Stimulated activated CD8-positive, alpha-beta memory T cell treated with anti-CD3 and anti-CD28 coated beads, Interleukin-12 subunit alpha, Interleukin-12 subunit beta, amount 100 ng/mL, for 1 hour (primary cell): ENCODE measurements at places on chromosomes 5 and 9.

- no peak for DNase-seq
Observed at GRCh38 chr5:151739939-151740335, 18.5 kb downstream of the ATOX1 start.

- no peak for DNase-seq
Observed at GRCh38 chr5:10201223-10201868, 48.3 kb downstream of the ATPSCKMT start.

GRCh38 chr5:100017520-100018262 is 517.5 kb upstream of the FAM174A start:
- DNase-seq, result no peak

GRCh38 chr9:120696551-120697230 is 17.6 kb downstream of the MEGF9 start:
- DNase-seq, result no peak

- no peak for DNase-seq
Observed at GRCh38 chr5:169574134-169574646, 9.4 kb upstream of the SPDL1 start.

DNA sequence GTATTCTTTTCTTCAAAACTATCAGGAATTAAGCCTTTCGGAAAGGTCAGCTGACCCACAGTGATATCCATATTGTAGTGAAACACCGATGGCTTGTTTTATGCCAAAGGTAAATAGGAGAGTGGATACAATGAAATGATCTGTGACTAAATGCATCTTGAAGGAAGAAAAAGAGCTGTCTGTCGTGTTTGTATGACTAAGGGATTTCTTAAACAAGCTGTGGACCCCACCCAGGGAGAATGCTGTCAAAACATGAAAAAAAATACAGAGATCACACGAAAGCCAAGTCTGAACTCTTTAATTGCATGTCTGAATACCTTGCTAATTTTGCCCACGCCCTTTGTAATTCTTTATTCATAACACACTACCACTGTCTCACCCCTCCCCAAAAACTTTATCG is 286.4 kb upstream of the WWC1 start:
- no peak for DNase-seq

DNA sequence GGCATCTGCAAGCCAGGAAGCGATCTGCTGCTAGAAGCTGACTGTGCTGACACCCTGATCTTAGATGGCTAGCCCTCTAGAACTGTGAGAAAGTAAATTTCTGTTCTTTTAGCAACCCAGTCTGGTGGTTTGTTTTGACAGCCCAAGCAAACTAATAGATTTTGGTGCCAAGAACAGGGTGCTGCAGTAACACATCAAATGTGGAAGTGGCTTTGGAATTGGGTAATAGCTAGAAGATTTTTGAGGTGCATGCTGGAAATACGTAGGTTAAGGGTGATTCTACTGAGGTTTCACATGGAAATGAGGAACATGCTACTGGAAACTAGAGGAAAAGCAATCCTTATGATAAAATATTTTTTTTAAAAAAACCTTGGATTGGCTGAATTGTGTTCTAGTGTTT is 153.5 kb upstream of the SH3GL2 start:
- DNase-seq, result no peak

GRCh38 chr9:99822109-99822805 is 572 bp downstream of the NR4A3 start:
- DNase-seq, result no peak

DNA sequence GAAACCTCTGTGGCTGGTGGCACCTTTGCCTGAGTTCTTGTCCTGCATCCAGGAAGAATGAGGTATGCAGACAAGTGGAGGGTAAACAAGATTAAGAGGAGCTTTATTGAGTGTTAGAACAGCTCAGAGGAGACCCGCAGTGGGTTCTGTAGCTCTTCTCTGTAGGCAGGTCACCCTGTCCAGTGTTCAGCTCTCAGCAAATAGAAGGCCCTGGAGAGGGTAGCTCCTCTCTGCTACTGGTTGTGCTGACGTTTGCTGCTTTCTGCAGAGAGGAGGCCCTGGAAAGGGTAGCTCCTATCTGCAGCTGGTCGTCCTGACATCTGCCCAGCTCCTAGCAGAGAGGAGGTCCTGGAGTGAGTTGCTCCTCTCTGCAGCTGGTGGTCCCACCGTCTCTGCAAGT is 96.8 kb upstream of the CCDC112 start:
- no peak for DNase-seq

- DNase-seq, result no peak
Observed at GRCh38 chr5:63931836-63932235, 30.4 kb downstream of the HTR1A start.

DNA sequence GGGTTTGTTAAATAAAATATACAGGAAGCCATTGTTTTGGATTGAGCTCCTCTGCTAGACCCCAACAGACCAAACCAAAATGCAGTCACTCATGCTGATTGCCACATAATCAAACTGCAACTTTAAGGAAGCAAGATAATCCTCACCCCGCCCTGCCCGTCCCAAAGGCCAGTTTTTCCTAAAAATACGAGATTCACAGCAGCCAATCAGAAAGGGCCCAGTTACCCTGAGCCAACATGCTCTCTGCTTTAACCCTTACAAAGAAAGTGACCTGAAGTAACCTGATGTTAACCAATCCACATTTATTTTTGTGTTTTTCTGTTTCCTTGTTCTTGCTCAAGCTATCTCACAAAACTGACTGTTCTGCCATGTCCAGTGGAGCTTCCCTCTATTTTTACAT is 21.5 kb upstream of the RNF20 start:
- DNase-seq, result no peak

DNA sequence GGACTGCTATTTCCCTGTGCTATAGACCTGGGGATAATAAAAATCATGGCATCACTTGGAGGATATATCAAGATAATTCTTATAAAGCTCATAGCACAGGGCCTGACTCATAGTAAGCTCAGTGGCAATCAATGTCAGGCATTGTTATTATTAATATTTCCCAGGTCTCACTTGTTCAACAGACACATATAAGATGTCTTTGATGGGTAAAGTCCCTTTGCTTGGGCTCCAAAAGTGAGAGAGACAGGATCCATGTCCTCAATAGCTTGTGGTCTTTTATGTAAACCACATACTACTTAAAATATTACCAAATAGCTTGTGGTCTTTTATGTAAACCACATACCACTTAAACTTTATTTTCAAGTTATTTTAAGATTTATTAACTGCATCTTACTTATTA is 11.2 kb downstream of the SH3RF2 start:
- DNase-seq, result no peak

DNA sequence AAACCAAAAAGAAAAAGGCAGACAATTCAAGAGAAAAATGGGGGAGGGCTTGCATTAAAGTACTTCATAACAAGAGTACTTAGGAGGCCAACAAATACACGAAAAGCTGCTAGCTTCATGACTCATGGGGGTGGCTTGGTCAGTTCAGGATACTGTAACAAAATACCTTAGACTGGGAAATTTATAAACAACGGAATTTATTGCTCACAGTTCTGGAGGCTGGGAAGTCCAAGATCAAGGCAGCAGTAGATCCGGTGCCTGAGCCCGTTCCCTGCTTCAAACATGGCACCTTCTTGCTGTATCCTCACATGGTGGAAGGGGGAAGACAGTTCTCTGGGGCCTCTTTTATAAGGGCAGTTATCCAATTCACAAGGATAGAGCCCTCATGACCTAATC is 111.4 kb downstream of the C9orf50 start:
- DNase-seq, result no peak

DNA sequence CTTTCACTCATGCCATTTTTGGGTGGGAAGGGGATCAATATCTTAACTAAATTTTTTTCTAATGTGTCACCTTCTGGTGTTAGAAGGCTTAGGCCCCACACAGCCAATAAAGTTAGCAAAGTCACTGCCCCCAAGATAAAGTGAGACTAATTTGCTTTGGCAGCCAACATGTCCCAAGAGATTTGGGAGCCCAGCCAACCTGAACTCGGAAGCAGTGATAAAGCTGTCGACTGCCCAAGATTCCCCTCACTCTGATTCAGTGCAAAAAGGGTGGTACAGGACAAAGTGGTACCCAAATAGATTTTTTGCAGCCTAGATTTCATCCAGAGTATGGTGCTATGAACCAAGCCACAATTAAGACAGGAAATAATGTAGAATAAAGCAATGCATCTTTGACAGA is 572.5 kb upstream of the ARRDC3 start:
- no peak for DNase-seq

DNA sequence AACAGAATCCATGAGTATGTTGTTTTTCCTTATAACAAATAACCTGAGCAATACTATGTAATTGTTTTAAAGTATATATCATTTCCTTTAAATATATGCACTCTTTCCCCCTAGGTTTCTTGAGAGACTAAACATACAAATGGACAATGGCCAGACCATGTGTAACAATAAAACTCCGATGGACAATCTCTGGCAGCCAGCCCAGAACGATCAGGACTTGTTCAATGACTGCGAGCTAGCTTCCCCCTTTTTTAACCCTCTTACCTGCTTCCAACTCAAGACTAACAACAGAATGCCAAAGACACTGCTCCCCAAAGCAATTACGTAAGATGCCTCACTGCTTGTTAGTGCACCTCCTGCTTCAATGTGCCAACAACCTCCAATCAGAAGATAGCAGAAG is 94.9 kb downstream of the HTR4 start:
- no peak for DNase-seq

DNA sequence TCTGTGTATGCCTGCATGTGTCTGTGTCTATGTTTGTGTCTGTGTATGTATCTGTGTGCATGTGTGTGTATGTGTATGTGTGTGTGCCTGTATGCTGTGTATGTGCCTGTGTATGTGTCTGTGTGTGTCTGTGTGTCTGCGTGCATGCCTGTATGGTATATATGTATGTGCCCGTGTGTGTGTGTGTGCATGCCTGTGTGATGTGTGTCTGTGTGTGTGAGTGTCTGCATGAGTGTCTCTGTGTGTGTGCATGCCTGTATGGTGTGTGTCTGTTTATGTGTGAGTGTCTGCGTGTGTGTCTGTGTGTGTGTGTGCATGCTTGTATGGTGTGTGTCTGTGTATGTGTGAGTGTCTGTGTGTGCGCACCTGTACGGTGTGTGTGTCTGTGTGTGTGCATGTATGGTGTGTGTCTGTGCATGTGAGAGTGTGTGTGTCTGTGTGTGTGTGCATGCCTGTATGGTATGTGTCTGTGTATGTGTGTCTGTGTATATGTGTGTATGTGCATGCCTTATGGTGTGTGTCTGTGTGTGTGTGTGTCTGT is 137.1 kb upstream of the IRX2 start:
- no peak for DNase-seq

DNA sequence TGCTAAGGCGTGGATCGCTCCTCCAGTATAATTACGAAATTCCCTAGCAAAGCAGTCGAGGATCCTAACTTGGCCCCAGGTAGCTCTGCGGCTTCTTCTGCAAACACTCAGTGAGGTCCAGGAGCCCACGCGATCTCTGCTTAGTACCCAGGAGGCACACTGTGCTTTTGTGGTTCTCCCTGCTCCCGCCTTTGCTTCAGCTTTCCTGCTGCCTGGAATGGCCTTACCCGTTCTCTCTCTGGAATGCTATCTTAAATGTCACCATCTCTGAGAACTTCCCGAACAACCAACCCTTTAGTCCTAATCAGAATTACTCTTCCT is 639 bp downstream of the INVS start:
- DNase-seq, result no peak

DNA sequence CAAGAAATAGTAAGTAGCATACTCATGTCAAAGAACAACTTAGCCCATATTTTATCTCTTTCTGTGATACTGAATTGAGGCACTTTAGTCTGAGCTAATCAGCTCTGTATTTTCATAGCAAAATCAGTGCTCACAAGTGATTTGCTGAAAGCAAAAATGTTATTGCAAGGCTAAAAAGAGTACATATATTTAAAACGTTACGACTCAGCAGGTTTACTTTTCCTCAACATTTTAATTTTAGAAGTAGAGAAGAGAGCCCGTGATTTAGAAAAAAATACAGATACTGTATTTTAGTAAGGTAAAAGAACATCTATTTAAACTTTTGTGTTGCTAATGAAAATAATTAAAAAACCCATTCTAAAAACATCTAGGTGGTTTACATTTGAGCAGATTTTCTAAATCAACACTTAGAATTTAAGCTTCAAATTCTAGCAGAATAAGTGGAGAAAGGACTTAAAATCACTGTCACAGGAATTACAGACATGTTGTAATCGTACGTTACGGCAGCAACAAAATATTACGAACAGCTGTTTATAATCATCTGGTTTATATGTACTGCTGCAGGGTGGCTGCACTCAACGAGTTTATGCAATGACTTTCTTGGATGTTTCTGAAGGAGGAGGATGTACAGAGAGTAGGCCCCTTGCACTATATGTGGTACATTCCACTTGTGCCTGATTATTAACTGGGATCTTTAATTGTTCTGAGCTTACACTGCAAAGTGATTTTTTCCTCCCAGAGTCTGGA is 20.1 kb downstream of the SREK1 start:
- DNase-seq, result no peak

- no peak for DNase-seq
Observed at GRCh38 chr9:134408939-134409737, 82.9 kb downstream of the RXRA start.

DNA sequence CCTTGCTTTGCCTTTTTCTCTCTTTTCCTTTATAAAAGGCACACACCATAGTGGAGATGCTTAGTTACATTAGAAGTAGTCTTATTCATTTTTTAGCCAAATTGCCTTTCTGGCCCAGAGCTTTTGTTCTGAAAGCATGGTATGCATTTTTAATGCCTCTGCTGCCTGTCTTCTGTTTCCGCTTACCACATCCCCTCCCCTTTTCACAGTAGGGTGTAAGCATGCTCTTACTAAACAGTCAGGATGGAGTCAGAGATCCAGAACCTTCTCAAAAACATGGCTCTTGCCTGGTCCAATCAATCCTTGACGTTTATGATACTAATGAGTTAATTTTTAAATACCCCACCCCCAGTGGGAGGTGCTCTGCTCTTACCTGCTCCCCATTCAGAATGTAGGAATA is 22.5 kb downstream of the PPP3R2 start:
- DNase-seq, result no peak

DNA sequence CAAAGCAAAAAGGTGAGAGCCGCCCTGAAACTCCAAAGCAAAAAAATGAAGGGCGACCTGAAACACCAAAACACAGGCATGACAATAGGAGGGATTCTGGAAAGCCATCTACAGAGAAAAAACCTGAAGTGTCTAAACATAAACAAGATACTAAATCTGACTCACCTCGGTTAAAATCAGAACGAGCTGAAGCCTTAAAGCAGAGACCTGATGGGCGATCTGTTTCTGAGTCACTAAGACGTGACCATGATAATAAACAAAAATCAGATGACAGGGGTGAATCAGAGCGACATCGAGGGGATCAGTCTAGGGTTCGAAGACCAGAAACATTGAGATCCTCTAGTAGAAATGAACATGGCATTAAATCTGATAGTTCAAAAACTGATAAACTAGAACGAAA is 108.8 kb downstream of the NIPBL start:
- DNase-seq, result no peak

- no peak for DNase-seq
Observed at GRCh38 chr5:170151097-170151831, 45.6 kb downstream of the FOXI1 start.

GRCh38 chr9:122057211-122057610 is 35.9 kb downstream of the TTLL11 start:
- no peak for DNase-seq

DNA sequence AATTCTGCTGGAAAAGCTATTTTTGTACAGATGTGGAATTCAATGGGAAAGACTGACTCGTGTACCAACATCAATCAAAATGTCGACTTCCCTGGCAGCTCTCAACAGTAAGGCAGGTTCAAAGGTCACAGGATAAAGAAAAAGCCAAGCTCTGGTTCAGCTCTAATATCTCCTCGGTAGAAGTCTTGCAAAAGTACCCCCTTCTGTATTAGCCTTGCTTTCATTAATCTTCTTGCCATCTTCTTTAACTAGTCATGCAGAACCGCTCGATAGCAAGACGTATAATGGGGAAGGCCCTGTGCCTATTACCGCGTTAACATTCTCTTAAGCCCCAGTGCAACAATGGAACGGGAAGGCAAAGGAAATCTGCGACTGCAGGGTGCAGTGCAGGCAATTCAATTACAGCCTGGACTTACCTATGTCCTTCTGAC is 201.2 kb downstream of the GAPVD1 start:
- no peak for DNase-seq
